ENCODE measurements at places on chromosomes 4 and X.

GRCh38 chr4:103150677-103151076, 47.5 kb downstream of the CENPE start:
- DNase-seq = no peak

DNA sequence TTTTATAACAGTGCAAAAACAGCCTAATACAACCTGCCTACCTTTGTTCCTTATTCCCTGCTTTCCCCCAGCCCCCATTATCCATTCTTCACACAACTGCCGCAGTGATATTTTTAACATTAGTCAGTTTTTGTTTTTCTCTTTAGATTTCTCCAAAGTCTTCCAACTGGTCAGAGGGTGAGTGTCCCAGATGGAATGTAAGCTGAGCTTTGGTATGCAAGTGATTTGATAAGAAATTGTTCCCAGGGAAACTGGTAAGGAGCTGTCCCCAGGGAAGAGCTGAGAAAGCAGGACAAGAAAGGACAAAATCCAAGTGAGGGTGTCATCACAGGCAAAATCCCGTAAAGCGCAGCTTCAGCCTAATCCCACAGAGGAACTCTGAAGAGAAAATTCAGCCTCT, 475.5 kb upstream of the ADGRL3 start:
- no peak for DNase-seq

DNA sequence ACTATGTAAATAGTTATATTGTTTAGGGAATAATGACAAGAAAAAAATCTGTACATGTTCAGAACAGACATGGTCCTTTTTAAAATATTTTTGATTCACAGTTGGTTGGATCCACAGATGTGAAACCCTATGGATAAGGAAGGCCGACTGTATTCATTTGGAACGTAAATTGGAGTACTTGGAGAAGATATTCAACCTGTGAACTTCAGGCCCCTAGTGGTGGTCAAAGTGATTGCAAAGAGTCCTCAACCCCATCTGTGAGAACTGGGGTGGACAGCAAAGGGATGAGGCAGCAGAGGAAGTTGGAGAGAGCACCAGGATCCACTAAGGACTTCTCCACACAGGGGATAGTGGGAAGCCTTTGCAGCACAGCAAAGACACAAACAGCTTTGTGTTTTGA, 6.2 kb upstream of the CXCL13 start:
- DNase-seq = no peak

- no peak for DNase-seq
These were observed 6.8 kb downstream of the HNRNPDL start for GRCh38 chr4:82423245-82424054.

GRCh38 chrX:136635235-136635634, 12.7 kb upstream of the CD40LG start:
- DNase-seq = no peak

All from esophagus squamous epithelium (tissue), 5 donors.